Activated T-cell treated with anti-CD3 and anti-CD28 coated beads, Interleukin-2, amount 50 U/mL, for 4 hours (primary cell): ENCODE measurements at places on chromosomes 2 and 18. TPM values are rescaled to one million over a fixed set of nuclear protein-coding genes. Genes with fewer than 3 reads are reported as not detected.

ASB18 gene
- not detected for total RNA-seq

SLC11A1 gene
- 0.61 TPM for total RNA-seq

ITPRIPL1 gene
- 39.5 TPM for total RNA-seq

UGT1A3 gene
- total RNA-seq, result not detected
